ENCODE measurements at places on chromosomes 12 and 14.

DNA sequence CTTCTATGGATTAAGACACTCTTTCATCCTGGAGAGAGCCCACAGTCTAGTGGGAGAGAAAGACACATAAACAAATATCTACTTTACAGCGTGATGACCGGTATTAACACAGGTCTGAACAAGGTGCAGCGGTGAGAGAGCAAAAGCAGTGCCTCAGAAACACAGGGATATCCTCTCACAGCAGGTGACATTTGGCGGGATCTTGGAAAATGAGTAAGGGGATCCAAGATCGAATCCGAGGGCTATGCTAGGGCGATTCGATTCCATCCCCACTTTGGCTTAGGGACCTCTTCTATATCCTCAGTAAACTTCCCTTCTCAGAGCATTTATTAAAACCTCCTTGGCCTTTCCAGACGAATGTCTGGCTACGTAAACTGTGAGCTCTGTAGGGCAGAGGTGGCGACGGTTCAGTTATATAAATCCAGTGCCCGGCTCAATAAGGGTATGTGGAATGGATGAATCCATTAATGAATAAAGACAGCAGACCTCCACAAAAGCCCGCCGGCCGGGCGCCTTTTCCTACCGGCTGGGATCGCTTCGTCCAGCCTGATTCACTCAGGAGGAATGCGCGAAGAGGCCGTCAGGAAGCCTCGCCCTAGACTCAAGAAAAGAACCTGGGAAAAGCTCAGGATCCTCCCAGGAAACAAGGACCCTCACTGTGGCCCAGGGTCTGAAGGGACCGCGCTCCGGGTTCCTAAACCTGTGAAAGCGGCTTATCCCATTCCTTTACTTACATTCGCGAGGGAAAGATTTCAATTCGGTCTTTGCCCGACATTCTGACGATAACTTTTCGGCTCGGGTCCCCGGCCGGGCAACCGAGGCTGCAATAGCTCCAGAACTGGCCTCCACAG lies 455 bp downstream of the ATP6V1D start:
- no peak for DNase-seq

- no peak for DNase-seq
Measured at GRCh38 chr14:71931492-71932228, 569 bp upstream of the RGS6 start.

- no peak for DNase-seq
Measured at GRCh38 chr12:112506513-112507166, 87.9 kb downstream of the PTPN11 start.

DNA sequence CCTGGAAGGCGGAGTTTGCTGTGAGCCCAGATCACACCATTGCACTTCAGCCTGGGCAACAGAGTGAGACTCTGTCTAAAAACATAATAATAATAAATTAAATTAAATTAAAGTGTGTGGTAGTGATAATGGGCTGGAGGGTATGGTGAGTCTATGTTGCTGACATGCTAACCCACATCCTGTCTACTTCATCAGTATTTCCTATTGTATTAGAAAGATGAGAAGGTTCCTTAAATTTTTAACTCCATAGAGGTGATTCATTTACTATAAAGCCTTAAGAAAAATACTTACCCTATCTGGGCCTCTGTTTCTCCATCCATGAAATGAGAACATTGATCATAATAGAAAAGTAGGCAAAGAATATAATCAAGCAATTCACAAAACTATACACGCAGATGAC lies 280.5 kb downstream of the FBXL14 start:
- DNase-seq: no peak

- no peak for DNase-seq
Measured at GRCh38 chr14:93185349-93185720, 218 bp downstream of the LYSET start.

GRCh38 chr12:27907766-27908165 lies 64.8 kb downstream of the PTHLH start:
- DNase-seq: no peak

DNA sequence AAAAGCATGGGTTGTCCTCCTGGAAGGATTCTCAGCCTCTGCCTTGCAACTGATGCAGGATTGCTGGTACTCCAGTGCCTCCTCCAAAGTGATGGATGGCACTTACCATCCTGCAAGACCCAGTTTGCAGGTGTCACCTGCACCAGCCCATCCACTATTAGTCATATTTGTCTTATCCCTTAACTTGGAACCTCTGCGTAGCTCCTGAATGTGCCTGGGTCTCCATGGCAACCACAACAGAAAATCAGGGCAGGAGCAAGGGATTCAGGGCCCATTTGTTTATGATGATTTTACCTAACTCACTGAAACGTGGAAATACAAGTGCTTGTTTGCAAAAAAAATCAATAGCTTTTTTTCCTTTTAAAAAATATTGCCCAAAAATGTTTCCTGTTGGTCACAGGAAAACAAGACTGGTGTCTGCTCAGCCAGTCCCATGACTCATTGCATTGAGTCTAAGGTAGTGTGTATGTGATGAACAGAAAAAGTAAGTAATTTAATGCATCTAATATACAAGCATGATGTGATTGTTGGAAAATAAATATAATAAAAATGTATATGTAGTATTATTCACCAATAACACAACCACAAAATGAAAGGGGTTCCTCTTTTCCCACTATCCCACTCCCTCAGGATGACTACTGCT lies 1196.3 kb upstream of the TMEM132C start:
- no peak for DNase-seq

DNA sequence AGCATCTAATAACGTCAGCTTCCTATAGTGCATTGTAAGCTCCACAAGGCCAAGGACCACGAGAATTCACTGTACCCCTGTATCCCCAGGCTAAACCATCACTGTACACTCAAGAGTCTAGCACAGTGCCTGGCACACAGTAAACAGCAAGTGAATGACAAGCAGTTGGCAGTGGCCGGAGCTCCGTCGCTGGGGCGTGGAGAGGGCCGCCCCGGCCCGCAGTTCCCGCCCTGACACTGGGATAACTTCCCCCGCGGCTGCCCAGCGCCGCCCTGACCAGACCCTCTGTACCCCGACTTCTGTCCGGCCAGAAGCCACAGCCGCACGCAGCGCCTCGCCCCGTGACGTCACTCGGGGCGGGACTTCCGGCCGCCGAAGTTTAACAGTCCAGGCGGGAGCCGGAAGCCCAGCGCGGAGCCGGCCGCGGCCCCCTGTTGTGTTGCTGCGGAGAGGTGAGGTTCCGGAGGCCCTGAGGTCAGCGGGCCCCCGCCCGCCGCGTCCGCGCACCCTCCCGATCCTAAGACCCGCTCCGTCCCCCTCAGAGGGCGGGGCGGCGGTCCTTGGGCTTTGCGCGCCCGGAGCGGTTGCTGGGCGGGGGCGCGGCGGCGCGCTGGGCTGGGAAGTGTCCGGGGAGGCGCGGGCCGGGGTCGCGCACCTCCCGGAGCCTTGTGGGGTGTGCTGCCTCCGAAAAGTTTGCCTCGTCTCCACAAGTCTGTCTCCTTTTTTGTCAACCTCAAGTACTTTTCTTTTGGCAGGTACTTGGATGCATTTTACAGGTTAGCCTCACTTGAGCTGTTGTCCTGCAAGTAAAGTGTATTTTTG lies at the start of gene NEDD1:
Gene NEDD1, plus strand, starts transcription at position 409 of the 822 bp plus-strand sequence. CDS start 2,503 bp downstream, outside the sequence.
- DNase-seq: peak; percentile 68

- DNase-seq: peak; percentile 83
Measured at GRCh38 chr14:91246051-91246852, 1.7 kb upstream of the GPR68 start.

- DNase-seq: no peak
Measured at GRCh38 chr12:47941475-47941780, 22.0 kb upstream of the TMEM106C start.

DNA sequence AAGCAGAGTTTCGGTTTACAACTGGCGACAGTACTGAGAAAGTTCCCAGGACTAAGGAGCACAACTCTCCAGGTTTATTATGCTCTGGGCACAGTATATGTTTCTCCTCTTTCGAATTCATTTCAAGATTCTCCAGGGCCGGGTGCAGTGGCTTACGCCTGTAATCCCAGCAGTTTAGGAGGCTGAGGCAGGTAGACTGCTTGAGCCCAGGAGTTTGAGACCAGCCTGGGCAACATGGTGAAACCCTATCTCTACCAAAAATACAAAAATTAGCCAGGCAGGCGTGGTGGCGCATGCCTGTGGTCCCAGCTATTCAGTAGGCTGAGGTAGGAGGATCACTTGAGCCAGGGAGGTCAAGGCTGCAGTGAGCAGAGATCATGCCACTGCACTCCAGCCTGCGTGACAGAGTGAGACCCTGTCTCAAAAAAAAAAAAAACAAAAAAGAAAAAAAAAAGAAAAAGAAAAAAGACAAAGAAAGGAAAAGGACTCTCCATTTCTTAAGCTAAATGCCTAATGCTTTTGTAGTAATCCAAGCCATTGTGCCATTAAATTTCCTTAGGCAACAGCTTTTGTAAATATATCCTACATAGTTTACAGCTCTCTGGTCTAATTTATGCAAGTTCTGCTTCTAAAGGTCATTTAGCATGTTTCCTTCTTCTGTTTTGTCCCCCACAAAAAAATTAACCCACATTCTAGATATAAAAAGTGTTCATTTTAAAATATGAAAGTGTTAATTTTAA lies 34.8 kb downstream of the ATL1 start:
- DNase-seq: no peak

- DNase-seq: no peak
Measured at GRCh38 chr14:33534632-33535031, 416.2 kb downstream of the EGLN3 start.

DNA sequence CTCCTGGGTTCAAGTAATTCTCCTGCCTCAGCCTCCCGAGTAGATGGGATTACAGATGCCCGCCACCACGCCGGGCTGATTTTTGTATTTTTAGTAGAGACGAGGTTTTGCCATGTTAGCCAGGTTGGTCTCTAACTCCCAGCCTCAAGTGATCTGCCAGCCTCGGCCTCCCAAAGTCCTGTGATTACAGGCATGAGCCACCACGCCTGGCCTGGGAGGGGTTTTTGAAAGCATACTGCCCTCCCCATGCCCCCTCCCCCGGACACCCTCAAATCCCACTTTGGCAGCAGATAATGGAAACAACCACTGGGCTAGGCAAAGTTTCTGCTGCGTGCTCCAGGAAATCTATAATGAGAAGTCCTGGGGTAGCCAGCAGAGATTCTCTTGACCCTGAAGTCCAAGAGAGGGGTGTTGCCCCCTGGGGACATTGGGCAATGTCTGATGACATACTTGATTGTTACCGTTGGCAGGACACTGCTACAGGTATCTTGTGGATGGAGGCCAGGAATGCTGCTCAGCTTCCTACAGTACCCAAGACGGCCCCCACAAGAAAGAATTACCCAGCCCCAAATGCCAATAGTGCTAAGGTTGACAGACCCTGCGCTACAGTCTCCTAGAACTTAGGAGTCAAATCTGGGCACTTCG lies 18.7 kb upstream of the FBXO21 start:
- no peak for DNase-seq

GRCh38 chr12:56079723-56080555 lies at the start of gene ERBB3:
Gene ERBB3, plus strand, starts transcription at chr12:56080165. Its CDS starts 136 bp downstream, at chr12:56080301.
- DNase-seq: peak; percentile 43

DNA sequence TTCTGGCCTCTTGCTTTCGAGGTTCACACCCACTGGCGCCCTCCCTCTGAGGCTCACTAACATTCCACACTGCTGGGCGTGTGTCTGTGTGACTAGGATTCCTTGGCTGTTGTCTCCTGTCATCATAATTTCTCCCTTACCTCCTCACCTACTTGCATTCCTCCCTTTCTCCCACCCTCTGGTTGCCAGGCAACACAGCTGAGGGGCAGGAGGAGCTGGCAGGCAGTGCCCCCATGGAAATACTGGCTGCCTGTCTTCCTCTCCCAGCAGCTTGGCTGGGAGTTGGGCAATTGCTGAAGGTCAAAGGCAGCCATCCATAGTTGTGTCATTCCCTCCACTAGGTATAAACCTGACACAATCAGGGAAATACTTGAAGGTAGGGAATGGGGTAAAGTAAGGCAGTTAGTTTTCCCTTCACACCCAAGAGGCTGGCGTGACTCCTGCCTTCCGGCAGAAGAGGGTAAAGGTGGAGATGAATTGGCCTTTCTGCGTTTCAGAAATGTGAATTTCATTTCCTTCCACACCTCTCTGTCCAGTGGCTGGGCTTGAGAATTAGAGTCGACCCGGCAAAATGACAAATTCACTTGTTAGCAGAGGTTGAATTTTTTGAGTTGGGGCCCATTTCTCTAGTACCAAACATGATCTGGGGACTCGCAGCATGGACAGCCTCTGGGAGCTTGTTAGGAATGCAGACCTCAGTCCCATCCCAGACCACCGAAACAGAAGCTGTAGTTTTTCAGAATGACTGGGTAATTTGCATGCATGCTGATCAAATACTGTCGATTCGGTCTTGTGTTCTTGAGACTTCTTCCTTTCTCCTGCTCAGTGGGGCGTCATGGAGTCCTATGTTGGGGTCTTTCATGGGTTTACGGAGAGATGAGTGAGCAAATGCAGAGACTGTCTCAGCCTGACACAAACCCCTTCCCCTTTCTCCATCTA lies 24.3 kb upstream of the EMP1 start:
- DNase-seq: no peak

- no peak for DNase-seq
Measured at GRCh38 chr12:59928416-59928815, 332.6 kb downstream of the SLC16A7 start.

DNA sequence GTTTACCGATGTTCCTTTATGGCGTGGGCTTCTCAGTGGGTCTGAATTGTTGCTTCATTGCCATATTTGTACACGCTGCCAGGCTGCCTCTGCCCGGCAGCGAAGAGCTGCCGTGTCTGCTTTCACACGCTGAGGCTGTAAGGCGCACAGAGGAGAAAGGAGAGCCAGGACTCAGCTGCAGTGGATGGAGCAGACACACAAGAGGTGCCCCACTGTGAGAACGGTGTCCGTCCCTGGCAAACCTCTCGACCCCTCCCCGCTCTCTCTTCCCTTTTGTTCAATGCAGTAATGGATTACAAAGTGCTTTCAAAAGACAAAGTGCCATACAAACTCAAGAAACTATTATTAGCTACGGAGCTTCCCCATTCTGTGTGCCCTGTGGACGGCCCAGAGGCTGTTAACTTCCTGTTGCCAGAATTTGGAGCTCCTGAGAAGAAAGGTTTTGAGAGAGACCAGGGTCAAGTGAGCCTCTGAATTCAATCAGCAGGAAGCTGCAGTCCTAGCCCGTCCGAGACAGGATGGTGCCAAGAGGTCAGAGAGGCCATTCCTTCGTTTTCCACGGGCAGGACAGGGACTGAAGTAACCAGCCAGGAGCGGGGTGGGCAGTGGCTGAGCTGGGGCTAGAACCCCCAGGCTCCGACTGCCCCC lies 15.8 kb downstream of the CCND2 start:
- DNase-seq: no peak

GRCh38 chr14:100844082-100844408 lies 18.1 kb downstream of the MEG3 start:
- DNase-seq: no peak

Measured in T follicular helper cell (primary cell).